ENCODE measurements at places on chromosomes 1 and 21. TPM values are rescaled to one million over a fixed set of nuclear protein-coding genes. Genes with fewer than 3 reads are reported as not detected.

DNA sequence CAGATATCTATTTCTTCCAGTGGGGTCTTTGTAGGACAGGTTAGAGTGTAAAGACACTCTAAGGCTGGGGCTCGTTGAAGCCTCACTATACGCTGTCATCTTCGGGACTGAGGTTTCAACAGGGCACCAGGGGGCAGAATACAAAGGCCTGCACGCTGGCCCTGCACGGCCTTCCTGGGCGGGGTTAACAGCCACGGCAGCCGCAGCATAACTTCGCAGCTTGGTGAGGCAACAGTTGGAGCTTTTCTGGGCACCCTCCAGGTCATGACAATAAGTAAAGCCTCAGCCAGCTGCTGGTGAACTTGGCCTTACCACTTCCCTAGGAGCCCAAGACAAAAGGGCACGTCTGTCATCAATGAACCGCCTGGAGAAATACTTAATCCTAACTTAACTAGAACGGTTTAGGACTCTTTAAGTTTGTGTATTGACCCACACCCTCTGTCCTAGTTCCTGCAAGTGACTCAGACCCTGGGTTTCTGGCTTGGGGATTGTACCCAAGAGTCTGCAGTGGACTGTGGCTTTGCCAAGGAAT is 2.3 kb upstream of the RUNX1 start:
- peak overlapping the region; percentile 87 for H3K4me3 ChIP-seq
- DNase-seq, result peak; percentile 91
- peak overlapping the region; percentile 95 for H3K27ac ChIP-seq
- H3K27me3 ChIP-seq, result no peaks in the 10 kb centered on the region

DNA sequence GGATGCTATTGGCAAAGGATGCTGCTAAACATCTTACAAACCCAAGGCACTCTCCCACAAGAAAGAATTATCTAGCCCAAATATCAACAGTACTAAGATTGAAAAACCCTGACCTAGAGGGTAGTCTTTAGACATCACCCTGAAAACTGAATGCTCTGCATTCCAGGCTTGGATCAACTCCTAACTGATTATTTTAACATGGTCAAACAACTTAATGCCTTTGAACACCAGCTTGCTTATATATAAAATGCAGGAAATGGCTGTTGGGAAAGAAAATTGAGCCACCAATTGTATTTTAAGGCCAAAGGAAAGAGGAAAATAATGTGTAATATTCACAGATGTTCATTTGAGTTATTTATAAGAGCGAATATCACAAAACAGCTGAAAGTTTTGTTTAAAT is 72.2 kb upstream of the C1orf87 start:
- no peaks in the 10 kb centered on the region for H3K36me3 ChIP-seq
- H3K27me3 ChIP-seq, result peaks cover 5% of the 10 kb centered on the region
- no peak overlapping the region for H3K27ac ChIP-seq
- no peak for DNase-seq

The MYBPHL gene
- total RNA-seq, result not detected

The TGFBR3 gene
- 4.2 TPM for total RNA-seq

DNA sequence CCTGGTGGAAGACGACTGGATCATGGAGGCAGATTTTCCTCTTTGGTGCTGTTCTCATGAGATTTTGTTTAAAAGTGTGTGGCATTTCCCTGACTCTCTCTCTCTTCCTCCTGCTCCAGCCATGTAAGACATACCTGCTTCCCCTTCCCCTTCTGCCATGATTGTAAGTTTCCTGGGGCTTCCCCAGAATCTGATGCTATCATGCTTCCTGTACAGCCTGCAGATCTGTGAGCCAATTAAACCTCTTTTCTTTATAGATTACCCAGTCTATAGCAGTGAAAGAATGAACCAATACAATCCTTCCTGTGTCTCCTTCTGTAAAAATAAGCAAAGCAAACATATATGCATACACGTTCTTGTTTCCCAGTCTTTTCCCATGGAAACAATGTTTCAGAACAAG is 273.2 kb downstream of the DYRK1A start:
- H3K4me3 ChIP-seq, result no peak overlapping the region
- no peaks in the 10 kb centered on the region for H3K4me1 ChIP-seq
- no peaks in the 10 kb centered on the region for H3K36me3 ChIP-seq
- no peak for DNase-seq
- no peak overlapping the region for H3K27ac ChIP-seq

DNA sequence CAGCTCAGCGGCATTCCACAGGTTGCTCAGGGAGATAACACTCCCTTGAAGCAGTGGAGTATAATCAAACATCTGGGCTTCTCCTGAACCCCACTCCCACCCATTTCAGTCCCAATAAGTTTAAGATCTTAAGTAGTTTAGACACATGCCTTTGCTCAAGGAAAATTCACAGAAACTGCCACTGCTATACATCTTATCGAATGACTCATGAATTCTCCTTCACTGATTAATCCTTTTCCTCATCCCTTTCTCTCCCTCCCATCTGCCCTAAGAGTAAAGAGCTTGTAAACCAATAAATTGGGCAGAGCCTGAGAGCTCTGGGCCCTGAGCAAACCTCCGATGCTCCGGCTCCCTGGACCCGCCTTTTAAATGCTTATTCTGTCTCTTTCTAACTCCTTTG is 10.2 kb downstream of the VN1R5 start:
- no peak for DNase-seq
- H3K27me3 ChIP-seq, result no peaks in the 10 kb centered on the region
- no peak overlapping the region for H3K4me3 ChIP-seq
- no peaks in the 10 kb centered on the region for H3K4me1 ChIP-seq
- H3K36me3 ChIP-seq, result no peaks in the 10 kb centered on the region

DNA sequence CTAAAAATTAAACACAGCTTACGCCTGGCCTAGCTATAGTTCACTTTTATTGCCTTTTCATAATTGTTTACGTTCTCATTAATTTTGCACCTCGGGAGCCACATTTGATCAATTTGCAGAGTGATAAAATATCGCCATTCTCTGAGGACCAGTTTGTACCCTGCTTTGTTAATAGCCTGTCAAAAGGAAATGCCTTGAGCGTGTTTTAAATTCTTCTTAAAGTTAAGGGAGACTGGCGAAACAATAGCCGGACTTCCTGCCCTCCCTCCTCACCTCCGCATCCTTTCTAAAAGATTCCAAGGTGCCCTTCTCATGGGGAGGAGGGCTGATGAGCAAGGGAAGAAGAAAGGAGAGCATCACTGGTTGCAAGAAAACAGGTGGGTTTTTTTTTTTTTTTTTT is 271.6 kb downstream of the KCNJ6 start:
- H3K4me1 ChIP-seq, result no peaks in the 10 kb centered on the region
- no peak for DNase-seq
- no peaks in the 10 kb centered on the region for H3K36me3 ChIP-seq

DNA sequence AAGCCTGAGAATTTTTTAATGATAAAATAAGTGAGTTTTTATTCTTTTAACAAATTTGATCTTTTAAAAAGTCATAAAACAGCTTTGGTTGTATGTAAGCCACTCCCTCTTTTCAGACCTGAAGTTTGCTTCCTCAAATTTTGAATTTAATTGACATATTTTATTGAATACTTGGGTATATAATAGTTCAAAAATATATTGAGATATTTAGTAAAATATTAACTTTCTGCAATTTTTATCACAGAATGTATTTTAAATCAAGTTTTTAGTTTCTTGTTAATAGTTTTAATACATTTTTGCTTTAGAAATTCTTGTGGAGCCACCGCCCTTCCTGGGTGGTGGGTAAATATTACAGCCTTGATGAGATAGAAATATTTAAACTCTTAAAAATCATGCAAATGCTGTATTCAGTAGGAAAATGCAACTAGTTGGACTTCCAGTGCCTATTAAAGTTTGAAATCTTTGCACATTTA is 867 bp downstream of the PTPRC start:
- DNase-seq, result no peak
- H3K27ac ChIP-seq, result peak overlapping the region; percentile 99
- H3K36me3 ChIP-seq, result peaks cover 62% of the 10 kb centered on the region
- H3K27me3 ChIP-seq, result no peaks in the 10 kb centered on the region
- peak overlapping the region; percentile 87 for H3K4me3 ChIP-seq

DNA sequence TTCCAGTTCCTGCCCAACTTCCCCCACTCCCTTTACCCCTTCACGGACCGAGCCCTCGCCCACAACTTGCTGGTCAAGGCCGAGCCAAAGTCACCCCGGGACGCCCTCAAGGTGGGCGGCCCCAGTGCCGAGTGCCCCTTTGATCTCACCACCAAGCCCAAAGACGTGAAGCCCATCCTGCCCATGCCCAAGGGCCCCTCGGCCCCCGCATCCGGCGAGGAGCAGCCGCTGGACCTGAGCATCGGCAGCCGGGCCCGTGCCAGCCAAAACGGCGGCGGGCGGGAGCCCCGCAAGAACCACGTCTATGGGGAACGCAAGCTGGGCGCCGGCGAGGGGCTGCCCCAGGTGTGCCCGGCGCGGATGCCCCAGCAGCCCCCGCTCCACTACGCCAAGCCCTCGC is 42.1 kb upstream of the ARHGEF16 start:
- H3K36me3 ChIP-seq, result no peaks in the 10 kb centered on the region
- H3K27ac ChIP-seq, result no peak overlapping the region
- no peaks in the 10 kb centered on the region for H3K4me1 ChIP-seq
- no peak overlapping the region for H3K4me3 ChIP-seq
- no peaks in the 10 kb centered on the region for H3K27me3 ChIP-seq

GRCh38 chr1:209993061-209993830 is 55.2 kb downstream of the SYT14 start:
- no peak overlapping the region for H3K4me3 ChIP-seq
- H3K4me1 ChIP-seq, result no peaks in the 10 kb centered on the region
- peaks cover 29% of the 10 kb centered on the region for H3K27me3 ChIP-seq
- H3K36me3 ChIP-seq, result no peaks in the 10 kb centered on the region
- no peak overlapping the region for H3K27ac ChIP-seq

The SLC2A5 gene
- total RNA-seq, result not detected

- H3K4me3 ChIP-seq, result no peak overlapping the region
- H3K27ac ChIP-seq, result no peak overlapping the region
- H3K27me3 ChIP-seq, result peaks cover 2% of the 10 kb centered on the region
- no peaks in the 10 kb centered on the region for H3K36me3 ChIP-seq
These were observed 66.1 kb downstream of the PBX1 start for GRCh38 chr1:164625004-164625617.
